ENCODE measurements at places on chromosomes 3 and 15. TPM values are rescaled to one million over a fixed set of nuclear protein-coding genes. Genes with fewer than 3 reads are reported as not detected.

The HYAL1 gene
- 4.0 TPM for total RNA-seq

The SLC12A1 gene
- not detected for total RNA-seq

The AADAC gene
- total RNA-seq, result not detected

The RLBP1 gene
- not detected for total RNA-seq

The LAMB2 gene
- 411 TPM for total RNA-seq

All from subcutaneous adipose tissue (tissue), 4 donors.